ENCODE measurements at places on chromosomes 2 and 18.

- DNase-seq = no peak
Observed at GRCh38 chr2:192265751-192266150, 71.0 kb upstream of the TMEFF2 start.

DNA sequence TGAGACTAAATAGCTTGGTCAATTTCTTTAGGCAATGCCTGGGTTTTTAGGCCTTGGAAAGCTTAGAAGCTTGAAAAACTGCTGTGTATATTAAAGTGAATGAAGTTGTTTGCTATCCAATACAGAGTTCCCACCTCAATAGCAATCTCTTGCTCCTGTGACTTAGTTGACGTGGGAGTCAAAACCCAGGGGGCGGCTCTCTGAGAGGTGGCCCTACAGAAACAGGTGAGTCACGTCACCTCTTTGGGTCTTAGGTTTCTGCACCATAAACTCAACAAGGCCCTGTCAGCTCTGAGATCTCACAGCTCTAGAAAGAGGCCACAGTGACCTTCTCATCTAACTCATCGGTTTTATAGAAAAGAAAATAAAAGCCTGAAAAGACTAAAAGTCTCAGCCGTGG, 79.6 kb downstream of the ADD2 start:
- no peak for DNase-seq

DNA sequence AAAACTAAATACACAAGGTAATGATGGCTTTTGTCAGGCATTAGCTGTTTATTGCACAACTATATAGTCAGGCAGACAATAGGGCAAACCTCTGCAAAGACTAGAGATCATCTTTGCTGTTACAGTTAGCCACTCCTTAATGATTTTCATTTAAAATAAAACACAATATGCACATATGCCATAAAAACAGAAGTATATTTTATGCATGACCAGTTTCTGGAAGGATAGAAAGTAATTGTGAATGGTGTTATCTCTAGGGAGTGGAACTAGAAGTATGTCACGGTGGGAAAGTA, 102.0 kb downstream of the CHN1 start:
- no peak for DNase-seq

- DNase-seq = no peak
Observed at GRCh38 chr2:119234021-119235019, 10.7 kb downstream of the STEAP3 start.

DNA sequence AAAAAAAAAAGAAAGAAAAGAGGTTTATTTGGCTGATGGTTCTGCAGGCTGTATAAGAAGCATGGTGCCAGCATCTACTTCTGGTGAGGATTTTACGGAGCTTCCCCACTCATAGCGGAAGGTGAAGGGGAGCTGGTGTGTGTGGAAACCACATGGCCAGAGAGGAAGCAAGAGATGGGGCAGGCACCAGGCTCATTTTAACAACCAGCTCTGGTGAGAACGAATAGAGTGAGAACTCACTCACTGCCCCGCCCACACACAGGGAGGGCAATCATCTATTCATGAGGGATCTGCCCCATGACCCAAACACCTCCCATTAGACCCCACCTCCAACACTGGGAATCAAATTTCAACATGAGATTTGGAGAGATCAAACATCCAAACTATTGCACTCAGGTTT, 68.5 kb downstream of the MOGAT1 start:
- no peak for DNase-seq

GRCh38 chr2:105121434-105121833, 83.6 kb downstream of the MRPS9 start:
- DNase-seq = no peak

DNA sequence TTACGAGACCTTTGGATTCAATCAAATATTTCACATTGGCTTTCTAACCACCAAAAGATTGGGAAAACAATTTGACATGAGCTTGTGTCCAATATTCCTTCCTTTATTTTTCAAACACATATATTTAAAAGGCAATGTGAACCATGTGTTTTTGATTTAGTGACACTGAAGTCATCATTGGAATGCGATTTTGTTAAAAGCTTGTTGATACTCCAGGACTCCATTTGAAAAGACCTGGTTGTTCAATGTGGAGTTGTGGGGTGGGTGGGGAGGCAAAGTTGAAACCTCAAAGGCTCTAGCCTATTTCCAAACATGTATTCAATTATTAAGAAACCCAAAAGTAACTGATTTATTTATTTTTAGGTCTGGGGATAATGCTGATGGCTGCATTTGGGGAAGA, 114.1 kb upstream of the TRIB2 start:
- no peak for DNase-seq

DNA sequence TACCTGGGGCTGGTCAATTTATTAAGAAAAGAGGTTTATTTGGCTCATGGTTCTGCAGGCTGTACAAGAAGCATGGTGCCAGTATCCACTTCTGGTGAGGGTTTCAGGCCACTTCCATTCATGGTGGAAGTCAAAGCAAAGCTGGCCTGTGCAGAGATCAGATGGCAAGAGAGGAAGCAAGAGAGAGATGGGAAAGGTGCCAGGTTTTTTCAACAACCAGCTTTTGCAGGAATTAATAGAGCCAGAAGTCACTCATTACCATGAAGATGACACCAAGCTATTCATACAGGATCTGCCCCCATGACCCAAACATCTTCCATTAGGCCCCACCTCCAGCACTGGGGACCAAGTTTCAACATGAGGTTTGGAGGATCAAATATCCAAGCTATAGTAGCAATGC, 56.8 kb upstream of the ST3GAL5 start:
- no peak for DNase-seq

Measured in iPS DF 6.9 (cell line).